NCI-H1436 treated with DMSO at 0.1 percent for 48 hours (cell line): ENCODE measurements at places on chromosomes 11 and 22.

GRCh38 chr11:62132191-62132590 is 8.4 kb downstream of the INCENP start:
- DNase-seq, result no peak

- no peak for DNase-seq
These were observed 292.8 kb downstream of the NXPE2 start for GRCh38 chr11:114970927-114971645.

- DNase-seq, result no peak
These were observed 84.4 kb downstream of the ARHGEF12 start for GRCh38 chr11:120420572-120420971.

DNA sequence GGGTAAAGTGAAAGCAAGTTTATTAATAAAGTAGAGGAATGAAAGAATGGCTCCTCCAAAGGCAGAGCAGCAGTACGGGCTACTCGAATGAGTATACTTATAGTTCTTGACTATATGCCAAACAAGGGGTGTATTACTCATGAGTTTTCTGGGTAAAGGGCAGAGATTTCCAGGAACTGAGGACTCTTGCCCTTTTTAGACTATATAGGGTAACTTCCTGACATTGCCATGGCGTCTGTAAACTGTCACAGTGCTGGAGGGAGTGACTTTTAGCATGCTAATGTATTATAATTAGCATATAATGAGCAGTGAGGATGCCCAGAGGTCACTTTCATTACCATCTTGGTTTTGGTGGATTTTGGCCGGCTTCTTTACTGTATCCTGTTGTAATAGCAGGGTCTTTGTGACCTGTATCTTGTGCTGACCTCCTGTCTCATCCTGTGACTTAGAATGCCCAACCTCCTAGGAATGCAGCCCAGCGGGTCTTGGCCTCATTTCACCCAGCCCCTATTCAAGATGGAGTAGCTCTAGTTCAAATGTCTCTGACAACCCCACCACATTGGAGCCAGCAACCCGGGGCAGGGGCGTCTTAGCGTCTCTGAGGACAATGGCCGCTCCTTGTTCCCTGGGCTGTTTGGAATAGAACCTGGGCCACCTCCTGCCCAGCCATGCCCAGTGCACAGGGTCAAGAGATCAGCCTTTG is 34.9 kb upstream of the CD82 start:
- DNase-seq, result no peak

DNA sequence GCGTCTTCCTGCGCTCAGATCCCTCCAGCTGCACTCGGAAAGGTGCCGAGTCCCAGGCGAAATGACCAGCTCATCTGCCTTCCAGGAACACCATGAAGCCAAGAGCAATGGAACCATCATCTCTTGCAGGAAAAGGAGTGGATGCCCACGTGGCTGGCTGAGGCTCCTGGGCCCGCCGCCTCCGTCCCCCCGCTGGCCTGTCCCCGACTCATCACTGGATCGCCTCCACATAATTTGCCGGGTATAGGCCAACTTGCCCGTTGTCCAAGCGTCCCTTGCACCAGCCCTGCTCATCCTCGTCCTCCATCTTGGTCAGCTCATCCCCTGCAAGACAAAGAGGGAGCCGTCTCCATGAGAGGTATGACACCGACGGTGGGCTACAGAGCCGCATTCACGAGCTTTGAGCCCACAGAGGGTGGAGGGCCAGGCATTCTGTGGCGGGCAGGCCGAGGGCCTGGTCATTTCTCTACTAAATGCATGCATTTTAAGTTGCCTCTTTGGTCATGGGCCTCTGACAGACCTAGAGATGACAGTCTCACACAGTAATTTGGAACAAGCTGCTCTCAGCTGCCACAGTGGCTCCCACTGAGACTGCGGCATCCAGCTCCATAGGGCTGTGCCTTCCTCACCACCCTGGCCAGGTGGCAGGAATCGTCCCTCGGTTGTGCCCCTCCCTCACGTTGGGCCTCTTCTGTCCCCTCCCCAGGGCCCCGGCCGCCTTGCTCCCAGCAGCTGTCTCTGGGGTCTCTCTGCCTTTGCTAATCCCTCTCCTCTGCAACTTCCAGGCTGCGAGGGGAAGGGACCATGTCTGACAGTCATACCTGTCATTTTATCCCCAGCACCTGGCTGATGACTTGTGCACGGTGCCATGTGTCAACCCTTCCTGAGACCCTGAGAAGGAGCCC is 14.3 kb upstream of the ARFGAP3 start:
- DNase-seq, result no peak

DNA sequence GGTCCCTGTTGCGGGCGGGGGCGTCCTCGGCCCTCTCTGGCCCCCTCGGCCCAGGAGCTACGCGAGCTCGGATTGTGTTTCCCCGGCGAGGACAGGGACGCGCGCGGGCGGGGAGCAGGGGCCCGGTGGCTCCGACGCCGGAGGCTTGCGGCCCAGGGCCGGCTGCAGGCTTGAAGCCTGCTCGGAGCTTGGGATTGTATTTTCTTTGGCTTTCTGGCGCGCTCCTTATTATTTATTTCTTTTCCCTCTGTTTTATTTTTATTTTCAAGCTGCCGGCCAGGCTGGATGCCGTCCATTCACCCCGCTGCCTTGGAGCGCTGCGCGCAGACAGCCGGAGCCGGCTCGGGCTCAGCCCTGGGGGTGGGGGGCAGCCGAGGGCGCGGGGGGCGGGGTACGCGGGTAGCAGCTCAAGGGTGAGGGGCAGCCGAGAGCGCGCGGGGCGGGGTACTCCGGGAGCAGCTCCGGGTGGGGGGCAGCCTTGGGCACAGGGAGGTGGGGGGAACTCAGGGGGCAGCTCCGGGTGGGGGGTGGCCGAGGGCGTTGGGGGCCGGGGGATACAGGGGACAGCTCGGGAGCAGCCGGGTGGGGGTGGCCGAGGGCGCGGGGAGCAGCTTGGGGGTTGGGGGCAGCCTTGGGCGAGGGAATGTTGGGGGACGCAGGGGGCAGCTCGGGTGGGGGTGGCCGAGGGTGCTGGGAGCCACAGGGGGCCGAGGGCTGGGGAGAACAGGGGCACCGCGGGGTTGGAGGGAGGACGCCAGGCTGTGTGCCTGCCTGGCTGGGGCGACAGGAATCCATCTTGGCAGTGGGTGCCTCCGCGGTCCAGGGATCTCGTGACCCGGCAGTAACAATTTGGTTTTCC is 42.7 kb downstream of the KCNJ1 start:
- no peak for DNase-seq

GRCh38 chr11:67366961-67367760 is 6.2 kb downstream of the CLCF1 start:
- DNase-seq, result no peak

DNA sequence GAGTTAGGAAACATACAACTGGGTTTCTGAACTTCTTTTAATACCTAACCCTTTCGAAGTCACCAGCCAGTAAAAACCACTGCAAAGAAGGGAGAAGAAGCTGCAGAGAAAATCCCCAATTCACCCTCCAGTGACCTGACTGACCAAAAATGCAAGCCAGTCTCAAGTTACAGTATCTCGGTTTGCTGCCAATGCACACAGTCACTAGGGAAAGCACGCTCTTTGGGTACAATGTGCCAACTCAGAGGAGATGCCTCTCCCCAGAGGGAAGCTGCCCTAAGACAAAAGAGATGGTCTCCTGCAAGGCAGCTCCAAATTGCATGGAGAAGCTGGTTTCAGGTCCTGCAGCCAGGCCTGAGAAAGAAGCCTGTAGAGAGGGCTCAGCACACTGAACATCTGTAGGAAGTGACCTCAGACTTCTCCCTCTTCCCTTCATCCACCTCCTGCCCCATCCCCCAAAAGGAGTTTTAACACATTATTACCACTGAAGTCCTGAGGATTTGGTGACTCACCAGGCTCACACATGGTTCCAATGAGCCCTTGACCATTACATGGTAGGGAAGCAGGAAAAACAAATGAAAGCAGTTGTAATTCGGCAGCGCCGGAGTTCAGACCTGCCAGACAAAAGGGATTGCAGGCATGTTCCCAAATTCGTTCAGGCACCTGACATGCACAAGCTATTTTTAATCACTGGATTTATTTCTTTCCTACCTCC is 90.1 kb downstream of the ETS1 start:
- DNase-seq, result no peak

GRCh38 chr11:105005451-105005845 is 17.5 kb downstream of the CASP5 start:
- DNase-seq, result no peak

DNA sequence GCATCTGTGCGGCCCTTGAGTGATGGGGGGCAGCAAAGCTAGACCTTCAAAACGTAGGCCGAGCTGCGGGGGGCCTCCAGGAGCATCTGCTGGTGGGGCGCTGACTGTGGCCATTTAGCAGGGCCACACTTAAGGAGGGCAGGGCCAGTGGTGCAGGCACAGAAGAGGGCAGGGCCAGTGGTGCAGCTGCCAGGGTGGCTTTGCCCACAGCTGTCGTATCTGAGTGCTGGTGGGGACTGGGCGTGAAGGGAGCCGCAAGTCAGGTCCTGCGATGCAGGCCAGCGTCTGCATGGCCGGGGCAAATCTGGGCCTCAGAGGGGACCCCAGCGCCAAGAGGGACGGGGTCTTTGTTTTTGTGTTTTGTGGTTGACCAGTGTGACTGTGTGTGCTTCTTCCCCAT is 27.7 kb downstream of the RNH1 start:
- no peak for DNase-seq
